ENCODE measurements at places on chromosomes 7 and 10.

GRCh38 chr10:48257407-48257961 lies 17.0 kb downstream of the FRMPD2 start:
- no peak for DNase-seq

DNA sequence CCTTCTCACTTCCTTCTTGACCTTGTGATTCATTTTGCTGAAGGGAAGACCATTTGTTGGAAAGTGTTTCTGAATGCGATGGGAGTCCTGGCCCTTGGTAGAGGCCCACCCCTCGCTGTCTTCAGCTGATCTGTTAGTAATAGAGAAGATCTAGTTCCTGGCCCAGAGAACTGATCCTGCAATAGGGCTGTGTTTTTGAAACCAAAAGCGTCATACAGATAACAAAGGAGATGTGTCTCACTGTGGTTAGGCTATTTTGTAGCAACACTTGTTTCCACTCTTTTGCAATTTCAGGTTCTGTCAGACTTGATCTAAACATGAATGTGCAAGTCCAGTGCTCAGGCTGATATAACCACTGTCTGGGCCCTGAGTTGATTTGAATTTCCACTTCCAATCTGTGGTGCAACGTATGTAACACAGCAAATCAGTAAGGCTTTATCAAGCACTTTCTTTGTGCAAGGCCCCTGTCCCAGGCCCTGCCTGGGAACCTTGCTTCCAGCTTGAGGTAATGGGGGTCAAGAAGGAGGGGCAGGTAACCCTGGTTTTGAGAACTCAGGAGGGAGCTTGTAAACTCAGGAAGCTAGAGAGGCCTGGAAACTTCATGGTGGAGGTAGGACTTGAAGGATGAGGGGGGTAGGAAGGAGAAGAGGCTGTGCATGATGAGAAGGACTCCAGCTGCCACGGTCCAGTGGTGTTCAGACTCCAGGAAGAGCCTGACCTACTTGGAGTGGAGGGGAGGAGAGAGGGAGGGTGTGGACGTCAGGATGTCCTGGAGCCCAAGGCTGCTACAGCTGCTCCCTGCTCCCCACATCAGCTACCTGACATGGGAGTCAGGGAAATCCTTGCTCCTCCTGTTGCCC lies 42.2 kb upstream of the SRGN start:
- no peak for DNase-seq

DNA sequence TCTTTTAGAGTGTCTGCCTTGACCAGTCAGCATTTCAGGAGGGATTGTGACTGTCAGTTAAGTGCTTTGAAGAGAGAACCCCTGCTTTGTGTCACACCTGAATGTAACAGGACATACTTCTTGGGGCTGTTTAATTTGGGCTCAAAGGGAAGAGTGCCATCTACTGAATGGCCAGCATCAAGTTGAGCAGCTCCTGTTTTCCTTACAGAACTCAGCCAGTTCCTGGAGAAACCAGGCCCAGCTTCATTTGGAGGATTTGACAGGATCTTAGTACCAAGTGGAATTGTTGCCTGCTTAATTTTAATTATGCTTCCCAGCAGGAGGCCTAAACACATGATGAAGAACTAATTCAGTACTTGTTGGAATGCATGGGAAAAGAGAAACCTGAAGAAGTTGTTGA lies 8.3 kb downstream of the ADD3 start:
- DNase-seq: no peak

- no peak for DNase-seq
These were observed 361.0 kb downstream of the ETV1 start for GRCh38 chr7:13628239-13629001.

- no peak for DNase-seq
These were observed 84.0 kb upstream of the TMEM248 start for GRCh38 chr7:66837007-66837406.

Data from esophagus squamous epithelium (tissue), 5 donors.